Sigmoid colon (tissue), 7 donors: ENCODE measurements at places on chromosomes 1 and 21. TPM values are rescaled to one million over a fixed set of nuclear protein-coding genes. Genes with fewer than 3 reads are reported as not detected.

- H3K36me3 ChIP-seq = peaks cover 75% of the 10 kb centered on the region
- H3K27me3 ChIP-seq = no peaks in the 10 kb centered on the region
- no peak overlapping the region for H3K27ac ChIP-seq
- peaks cover 11% of the 10 kb centered on the region for H3K4me1 ChIP-seq
- no peak for DNase-seq
Observed at GRCh38 chr1:183907070-183907469, 102.2 kb downstream of the RGL1 start.

DNA sequence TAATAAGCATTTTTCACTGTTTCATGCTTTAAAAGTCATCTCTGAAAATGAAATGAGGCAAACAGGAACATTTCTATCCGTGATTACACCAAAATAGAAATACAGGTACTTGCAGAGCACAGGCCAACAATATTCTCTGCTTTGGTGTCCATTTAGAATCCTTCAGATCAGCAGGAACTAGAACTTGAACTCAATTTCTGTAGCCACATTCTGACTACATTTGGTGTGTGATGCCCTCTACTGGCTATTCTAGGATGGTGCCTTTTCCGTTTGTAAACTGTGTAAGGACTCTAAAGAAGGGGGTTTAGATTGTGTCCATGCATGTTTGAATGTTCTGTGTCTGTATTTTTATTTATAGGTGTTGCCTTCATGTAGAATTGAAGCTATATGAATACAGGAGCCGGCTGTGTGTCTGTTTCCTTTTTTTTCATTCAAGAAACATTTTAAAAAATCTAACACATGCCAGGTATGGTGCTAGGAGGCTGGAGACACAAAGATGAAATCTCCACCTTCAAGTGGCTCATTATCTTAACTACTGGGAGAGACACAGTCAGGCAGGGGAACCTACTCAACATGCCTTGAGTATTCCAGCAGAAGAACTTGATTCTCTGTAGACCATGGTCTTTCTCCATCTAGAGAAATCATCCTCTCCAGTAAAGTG is 7.6 kb upstream of the ZNF326 start:
- H3K36me3 ChIP-seq = no peaks in the 10 kb centered on the region
- DNase-seq = no peak
- no peak overlapping the region for H3K4me3 ChIP-seq
- H3K27ac ChIP-seq = no peak overlapping the region
- no peaks in the 10 kb centered on the region for H3K27me3 ChIP-seq
- no peaks in the 10 kb centered on the region for H3K4me1 ChIP-seq

The ILDR2 gene
- 8.1 TPM for total RNA-seq

- no peak overlapping the region for H3K27ac ChIP-seq
- H3K36me3 ChIP-seq = no peaks in the 10 kb centered on the region
- DNase-seq = no peak
- no peaks in the 10 kb centered on the region for H3K27me3 ChIP-seq
- H3K4me3 ChIP-seq = no peak overlapping the region
Observed at GRCh38 chr21:28253961-28254360, 738.7 kb downstream of the LTN1 start.

DNA sequence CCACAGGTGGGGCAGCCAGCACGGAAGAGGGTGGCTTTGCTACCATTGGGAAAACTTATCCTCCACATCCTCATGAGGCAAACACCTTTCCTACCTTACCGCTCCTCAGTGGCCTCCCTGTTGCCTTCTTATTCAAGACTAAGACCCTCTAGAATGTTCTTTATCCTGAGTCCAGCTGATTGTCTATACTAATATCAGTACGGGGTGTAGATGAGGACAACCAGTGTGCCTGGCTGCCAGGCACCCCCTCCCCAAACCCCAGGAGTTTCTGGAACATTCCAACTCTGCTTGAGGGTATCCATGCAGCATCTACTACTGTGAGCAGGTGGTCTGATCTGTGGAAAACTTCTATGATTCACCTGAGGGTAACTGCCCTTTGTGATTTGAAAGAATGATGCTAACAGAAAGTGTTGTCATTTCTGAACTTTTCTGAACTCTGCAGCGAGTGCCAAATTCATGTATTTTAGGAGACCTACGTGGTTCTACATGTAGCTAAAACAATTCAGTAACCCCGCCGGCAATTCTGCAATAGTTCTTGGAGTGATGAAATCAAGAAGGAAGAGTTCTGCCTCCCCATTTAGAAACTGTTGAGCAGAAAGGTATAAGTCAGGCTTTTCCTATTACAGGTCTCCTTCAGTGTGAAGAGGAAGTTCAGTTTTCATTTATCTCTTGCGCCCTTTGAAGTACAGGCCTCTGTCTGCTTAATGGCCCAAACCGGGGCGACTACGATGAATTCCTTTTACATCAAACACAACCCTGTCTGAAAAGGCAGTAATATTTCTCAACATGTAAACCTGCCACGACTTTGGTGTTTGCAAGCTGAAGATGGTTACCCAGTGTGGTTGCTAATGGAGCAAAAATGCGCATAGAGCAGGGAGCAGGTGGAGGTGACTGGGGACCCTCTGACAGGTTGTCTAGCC is 80.4 kb downstream of the RUNX1 start:
- H3K36me3 ChIP-seq = no peaks in the 10 kb centered on the region
- H3K4me1 ChIP-seq = no peaks in the 10 kb centered on the region
- no peaks in the 10 kb centered on the region for H3K27me3 ChIP-seq
